ENCODE measurements at places on chromosomes 7 and 10.

DNA sequence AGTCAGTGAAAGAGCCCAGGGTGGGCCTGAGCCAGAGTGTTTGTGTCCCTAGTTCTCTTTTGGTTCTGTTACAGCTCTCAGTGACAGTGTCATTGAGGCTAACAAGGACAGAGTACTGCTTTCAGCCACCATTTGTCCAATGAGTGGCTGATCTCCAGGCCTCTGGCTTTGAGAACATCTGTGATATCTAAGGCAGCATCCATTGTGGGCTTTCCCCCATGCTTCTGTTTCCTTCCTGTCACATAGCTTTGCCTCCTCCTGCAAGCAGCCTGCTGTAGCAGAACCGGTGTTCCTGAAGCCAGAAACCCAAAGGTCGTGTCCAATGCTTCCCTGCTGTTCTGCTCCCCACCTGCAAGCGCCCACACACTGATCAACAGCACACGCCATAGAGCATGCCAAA is 68.4 kb downstream of the IKZF1 start:
- no peak for DNase-seq

GRCh38 chr7:20417260-20417659 is 86.6 kb downstream of the ITGB8 start:
- no peak for DNase-seq

GRCh38 chr10:59138052-59138451 is 38.4 kb upstream of the PHYHIPL start:
- DNase-seq = no peak

DNA sequence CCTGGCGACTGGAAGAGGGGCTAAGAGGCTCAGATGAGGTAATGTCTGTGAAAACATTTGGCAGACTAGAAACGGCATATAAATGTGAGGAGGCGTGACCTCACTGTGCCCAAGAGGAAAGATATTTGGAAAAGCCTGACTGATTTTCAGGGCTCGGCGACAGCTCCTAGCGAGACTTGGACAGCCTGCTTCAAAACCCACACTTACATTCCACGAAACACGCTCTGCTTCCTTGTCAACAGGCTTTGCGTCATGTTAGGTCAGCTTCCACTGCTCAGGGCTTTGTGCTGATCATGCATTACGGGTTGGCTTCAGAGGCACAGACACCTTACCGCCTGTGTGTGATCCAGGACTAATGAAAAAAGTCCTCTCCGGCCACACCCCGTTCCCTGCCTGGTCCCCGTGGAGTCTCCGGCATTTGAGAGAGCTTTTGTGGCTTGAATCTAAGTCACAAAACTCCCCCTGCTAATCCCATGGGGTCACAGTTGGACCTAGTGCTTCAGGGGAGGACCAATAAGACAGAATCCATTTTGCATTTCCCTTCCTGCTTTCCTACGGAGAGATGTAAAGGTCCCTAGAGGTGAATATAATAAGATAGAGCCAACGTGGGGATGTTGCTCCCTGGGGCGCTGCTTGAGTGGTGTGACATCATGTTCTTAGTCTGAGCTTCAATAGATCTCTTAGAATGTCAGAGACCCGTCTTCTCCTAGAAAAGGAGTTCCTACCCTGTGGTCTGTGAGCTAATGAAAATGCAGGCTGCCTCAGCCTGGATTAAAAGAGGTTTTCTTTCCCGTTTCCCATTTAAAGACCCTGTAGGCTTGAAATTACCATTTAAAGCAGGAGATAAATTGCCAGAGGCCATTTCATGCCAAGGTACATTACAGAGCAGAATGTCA is 25.5 kb downstream of the FGFBP3 start:
- DNase-seq = no peak

GRCh38 chr10:123229927-123230630 is 75.9 kb downstream of the BUB3 start:
- DNase-seq = no peak

- DNase-seq = no peak
These were observed 25.6 kb downstream of the PRF1 start for GRCh38 chr10:70576803-70577517.

DNA sequence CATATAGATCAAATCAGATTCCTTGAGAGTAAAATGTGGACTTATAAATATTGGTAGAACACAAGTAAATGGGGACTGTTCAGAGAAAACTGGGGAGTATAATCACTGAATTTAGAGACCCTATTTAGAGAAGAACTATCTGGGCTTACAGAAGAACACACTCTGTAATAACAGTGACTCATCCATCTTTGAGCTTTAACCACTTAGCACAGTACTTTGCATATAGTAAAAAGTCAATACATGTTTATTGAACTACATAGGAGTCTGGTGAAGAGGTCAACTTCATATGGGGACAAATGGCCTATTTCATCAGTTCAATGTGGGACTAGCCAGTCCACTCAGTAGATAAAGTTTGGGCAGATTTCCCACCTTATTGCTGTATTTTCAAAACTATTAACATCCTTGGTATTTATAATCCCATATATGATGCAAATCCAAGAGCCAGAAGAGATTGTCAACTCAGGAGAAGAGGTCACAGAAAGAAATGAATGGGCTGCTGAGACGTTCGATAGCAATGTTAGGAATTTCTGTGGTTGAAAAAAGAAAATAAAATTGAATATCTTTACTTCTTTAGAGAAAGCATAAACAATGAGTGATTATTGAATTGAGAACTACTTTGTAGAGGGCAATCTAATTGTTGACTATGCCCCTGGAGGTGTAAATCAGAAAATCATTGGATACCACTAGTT is 119.3 kb upstream of the CACNA2D1 start:
- peak; percentile 26 for DNase-seq

DNA sequence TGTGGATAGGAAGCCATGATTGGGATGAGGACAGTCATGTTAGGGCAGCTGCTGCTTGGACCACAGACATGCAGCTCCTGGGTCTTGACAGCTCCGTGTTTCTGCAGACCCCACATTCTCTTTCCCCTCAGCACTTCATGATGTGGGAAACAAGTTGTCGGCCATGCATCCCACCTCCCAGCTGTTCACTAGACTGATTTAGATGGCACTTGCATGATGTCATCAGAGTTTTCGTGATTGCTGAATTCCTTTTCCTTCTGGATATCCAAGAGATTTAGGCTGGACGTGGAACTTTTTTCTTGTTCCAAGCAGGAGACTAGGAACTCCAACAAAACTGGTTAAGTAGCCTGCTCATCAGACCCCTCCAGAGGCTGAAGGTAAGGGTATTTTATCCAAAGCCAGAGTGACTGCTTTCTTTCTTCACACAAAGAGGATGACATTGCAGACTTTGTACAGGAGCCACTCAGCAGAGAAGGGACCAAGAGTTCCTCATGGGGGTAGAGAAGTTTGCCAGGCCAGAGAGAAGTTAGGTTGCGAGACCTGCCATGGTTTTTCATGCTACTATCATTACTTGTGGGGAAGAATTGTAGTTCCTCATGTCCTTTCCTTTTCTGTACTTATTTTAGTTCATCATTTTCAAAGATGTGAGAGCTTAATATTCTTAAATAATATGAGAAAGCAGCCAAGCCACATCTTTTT is 117.7 kb upstream of the GJD4 start:
- no peak for DNase-seq

GRCh38 chr7:92904244-92905131 is 68.1 kb upstream of the CDK6 start:
- peak; percentile 96 for DNase-seq

GRCh38 chr7:43377196-43377960 is 205.5 kb upstream of the STK17A start:
- DNase-seq = no peak

GRCh38 chr10:104350127-104350635 is 3.5 kb upstream of the CFAP58 start:
- peak; percentile 54 for DNase-seq

GRCh38 chr7:99766484-99767099 is 17.4 kb downstream of the CYP3A4 start:
- no peak for DNase-seq

Measured in SW 1271 (cell line).